ENCODE measurements at places on chromosomes 6 and 20.

DNA sequence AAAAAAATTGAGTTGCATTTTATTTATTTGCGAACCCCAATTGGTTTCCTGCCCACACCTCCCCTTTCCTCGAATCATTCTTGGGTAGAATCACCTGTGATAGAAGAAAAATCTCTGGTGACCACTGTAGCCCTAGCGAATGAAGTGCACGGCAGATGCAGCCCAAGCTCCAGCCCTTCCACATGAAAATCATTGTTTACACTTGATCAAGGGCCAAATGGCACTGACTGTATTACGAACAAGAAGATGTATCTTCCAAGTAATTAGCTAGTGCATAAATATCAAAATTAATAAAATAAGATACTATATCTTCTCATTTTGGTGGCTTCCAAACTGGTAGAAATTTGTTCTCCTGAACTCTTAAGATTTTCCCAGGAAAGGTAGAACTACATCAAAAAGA is 93.4 kb upstream of the ARID1B start:
- DNase-seq: no peak

DNA sequence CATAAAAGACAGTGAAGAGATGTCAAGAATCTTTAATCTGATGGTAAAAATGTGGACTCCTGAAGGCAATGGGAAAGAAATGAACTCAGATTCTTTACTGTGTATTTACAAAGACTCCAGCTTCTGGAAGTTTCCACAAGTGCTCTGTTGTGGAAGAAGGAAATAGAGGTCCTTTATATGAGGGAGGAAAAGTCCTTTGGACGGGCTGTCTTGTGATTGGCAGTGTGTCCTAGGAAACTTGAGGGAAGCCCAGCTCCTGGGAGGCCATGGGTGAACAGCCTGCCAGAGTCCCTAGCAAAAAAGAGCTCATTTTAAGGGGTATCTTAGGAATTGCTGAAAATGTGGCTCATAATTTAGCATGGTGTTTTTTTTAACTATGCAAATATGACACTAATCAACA is 92.0 kb downstream of the RNASET2 start:
- DNase-seq: no peak

GRCh38 chr6:154742891-154743290 is 9.7 kb downstream of the SCAF8 start:
- DNase-seq: no peak

DNA sequence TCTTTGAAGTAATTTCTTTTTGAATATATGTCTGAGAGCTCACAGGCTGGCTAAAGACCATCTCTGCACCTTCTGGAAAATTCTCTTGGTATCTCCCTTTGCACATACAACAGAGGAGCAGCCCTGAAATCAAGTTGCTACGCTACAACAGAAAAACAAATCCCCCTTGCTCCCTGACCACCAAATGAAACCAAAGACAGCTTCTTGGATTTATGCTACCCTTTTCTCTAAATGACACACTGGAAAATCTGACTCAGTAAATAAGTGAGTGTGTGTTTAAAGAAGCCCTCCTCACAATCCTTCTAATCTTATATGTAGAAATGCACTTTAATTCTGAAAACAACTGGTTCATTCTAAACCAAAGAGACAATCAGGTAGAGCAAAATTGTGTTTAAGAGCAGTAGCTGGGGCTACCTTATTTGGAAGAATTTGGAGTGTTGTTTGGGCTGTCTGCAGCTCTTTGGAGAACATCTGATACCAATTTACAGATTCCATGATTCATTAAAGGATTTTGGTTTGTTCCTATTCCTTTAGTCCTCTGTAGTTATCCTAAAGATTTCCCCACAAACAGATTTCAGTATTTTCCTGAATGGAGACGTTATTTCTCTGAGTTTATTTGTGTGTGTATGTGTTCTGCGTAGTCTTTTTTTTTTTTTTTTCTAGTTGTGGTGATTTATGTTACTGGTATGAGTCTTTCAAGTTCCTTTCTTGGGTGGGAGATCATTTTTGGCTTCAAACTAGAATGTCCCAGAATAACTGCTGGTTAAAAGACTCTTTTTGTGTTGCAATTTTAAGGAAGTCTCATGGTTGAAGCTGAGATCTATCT is 36.4 kb upstream of the UTRN start:
- DNase-seq: no peak

- no peak for DNase-seq
These were observed 255.7 kb downstream of the GJA1 start for GRCh38 chr6:121691126-121691551.

All from stimulated activated CD4-positive, alpha-beta T cell treated with anti-CD3 and anti-CD28 coated beads, Interleukin-12 subunit alpha, Interleukin-12 subunit beta, amount 100 ng/mL, for 4 hours (primary cell).